Activated T-helper 1 cell treated with anti-CD3 and anti-CD28 coated beads, Interleukin-2, amount 50 U/mL, for 16 hours (primary cell): ENCODE measurements at places on chromosomes 12 and 14.

GRCh38 chr14:31745741-31746140, 184.5 kb downstream of the NUBPL start:
- no peak for DNase-seq

- no peak for DNase-seq
Measured at GRCh38 chr14:74257941-74258763, 18.9 kb downstream of the VSX2 start.

- no peak for DNase-seq
Measured at GRCh38 chr14:103485504-103485903, 37.1 kb downstream of the CKB start.

DNA sequence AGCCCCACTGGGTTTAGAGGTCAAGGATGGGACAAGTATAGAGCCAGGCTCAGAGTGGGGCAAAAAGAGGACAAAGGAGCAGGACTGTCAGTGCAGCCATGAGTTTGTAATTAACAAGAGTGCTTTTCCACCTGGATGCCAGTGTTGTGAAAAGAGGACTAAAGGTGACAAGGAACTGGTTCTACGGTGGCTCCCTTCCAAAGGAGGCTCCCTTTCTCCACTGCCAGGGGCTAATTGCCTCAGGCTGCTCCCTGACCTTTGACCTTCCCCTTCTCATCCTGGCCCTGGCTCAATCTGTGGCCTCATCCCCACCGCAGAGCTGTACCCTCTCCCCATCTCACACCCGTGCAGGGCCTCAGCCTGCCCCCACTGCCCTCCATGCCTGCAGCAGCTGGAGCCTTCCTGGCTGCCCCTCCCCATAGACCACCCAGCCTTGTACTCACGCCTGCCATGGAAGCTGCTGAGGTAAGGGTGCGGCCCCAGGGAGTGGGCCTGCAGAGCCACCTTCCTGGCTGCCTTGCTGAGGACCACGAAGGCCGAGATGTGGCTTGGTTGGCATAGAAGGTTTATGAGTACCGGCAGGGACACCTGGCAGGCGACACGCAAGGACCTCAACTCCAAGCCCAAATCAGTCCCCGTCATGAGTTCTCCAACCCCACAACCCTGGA, 24.8 kb upstream of the FKBP4 start:
- no peak for DNase-seq

GRCh38 chr12:116135209-116135930, 142.1 kb downstream of the MED13L start:
- no peak for DNase-seq

DNA sequence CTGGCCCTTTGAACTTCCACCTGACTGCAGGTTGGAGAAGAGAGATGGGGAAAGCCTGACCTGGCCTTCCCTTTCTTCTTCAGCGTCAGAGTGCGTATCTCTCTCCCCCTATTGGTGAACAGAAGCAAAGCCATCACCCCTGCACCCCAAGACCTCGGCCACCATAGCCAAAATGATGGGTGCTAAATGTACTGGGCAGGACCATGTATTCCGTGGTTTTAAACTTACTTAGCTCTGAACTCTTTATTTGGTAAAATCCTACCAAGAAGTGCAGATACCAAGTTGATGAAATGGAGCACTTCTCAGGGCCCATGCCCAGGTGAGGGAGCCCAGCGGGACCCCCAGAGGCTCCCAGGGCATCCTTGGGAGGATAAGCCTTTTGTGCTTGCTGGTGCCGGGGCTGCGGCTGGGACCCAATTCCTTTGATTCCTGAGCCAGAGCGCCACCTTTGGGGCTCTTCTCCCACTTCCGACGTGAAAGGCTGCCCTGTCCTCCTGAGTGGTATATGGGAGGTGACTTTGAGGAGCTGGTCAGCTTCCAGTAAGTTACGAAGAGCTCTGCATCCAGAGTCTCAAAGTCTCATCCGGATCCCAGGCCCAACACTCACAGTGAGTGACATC, 9.4 kb downstream of the CCND2 start:
- no peak for DNase-seq

- no peak for DNase-seq
Measured at GRCh38 chr14:52080808-52081755, 12.2 kb upstream of the NID2 start.
